ENCODE measurements at places on chromosomes 3 and 15. TPM values are rescaled to one million over a fixed set of nuclear protein-coding genes. Genes with fewer than 3 reads are reported as not detected.
A peak's percentile ranks its signal among the peaks of the same experiment; 100 is the strongest.

- DNase-seq, result no peak
Observed at GRCh38 chr15:79849789-79850188, 47.0 kb downstream of the MTHFS start.

MORC1 gene
- not detected for total RNA-seq

GRCh38 chr3:108088697-108089096, 2.1 kb downstream of the CD47 start:
- DNase-seq, result no peak

CNTN4 gene
- 41.1 TPM for total RNA-seq

GRCh38 chr15:20344601-20345400, 196.8 kb downstream of the GOLGA6L6 start:
- no peak for DNase-seq

DNA sequence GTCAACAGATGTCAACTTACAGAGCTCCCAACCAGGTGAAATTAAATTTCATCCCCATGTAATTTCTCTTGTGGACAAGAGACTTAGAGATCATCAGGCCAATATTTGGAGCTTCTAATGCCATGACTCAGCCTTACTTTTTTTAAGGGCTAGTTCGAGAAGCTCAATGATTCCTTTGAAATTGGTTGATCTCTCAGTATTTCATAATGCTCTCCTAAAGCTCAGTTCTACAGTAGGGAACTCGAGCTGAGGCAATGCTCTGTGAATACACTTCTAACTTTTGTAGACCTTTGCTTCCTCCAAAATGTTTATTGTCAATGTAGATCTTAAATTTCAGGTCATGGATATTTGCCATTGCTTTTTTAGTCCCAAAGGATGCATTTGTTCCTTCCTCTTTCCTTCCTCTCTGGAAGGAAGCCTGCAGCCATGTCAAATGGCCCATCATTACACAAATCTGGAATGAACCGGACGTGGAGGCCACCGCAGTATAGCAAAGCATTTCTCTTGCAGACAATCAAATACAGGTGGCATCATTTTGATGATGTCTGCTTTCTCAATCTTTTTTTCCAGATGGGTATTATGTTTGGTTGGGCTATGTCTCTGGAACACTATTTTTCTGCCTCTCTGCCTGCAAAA, 28.3 kb downstream of the STARD5 start:
- no peak for DNase-seq

- DNase-seq, result no peak
Observed at GRCh38 chr3:64732576-64732975, 44.8 kb upstream of the ADAMTS9 start.

KCNMB3 gene
- total RNA-seq, result 2.7 TPM

DNA sequence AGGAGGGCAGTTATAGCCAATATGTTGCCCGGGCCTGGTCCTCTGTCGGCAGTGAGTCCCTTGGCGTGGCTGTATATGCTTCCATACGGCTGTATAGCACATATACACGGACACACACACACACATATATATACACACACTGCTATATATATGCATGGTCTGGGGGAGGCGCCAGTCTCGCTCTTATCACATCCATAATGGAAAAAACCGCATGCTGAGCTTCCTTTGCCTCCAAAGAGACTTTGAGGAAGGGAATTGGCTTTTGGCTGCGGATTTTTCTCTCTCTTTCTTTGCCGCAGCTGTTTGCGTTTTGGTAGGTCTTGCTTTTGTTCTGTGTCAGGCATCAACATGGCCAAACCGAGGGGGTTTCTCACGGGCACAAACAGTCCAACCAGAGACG, 11.3 kb upstream of the TMEM115 start:
- DNase-seq, result no peak

DNA sequence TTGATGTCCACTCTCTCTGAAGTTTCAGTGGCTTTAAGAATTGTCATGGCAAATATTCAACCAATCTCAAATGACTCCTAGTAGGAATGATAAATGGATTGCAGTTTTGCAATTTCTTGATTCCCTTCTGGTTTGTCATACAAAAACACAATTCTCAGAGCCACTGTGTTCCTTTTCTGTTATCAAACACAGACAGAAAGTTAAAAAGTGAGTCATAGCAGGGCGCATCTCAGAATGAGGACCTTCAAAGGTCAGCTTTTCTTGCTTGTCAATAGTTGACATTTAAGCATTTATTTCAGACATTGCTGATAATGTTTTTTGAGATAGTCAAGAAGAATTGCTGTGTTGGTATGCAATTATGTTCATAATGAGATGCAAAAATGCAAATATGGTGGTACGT, 405.9 kb downstream of the NR2F2 start:
- no peak for DNase-seq

DNA sequence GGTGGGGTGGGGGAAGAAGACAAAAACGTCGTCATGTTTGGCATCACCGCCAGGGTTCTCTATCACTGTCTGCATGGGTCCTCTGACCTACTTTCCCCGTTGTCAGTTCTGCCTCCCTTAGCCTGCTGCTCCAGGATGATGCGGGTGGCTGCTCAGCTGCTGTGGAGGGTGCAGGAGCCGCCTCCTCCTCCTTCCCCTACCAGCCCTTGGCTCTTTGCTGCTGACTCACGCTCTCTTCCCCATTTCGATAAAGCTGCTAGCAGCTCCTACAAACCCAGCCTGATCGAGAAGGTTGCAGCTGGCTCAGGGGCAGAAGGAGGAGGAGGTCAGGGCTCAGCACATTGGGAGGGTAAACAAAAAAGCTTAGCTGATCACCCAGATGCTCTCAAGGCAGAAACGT, 49.5 kb upstream of the SEC13 start:
- DNase-seq, result peak; percentile 7

Measured in mucosa of descending colon (tissue), 3 donors.